Upper lobe of left lung (tissue), 6 donors: ENCODE measurements at places on chromosomes 4 and X. TPM values are rescaled to one million over a fixed set of nuclear protein-coding genes. Genes with fewer than 3 reads are reported as not detected.

The UGT2A1 gene
- not detected for total RNA-seq

GRCh38 chr4:183541752-183542040, 36.8 kb downstream of the ING2 start:
- no peak for DNase-seq

GRCh38 chrX:96407072-96407471, 277.6 kb upstream of the DIAPH2 start:
- DNase-seq = no peak

- peak; percentile 41 for DNase-seq
Observed at GRCh38 chrX:47380268-47380667, 9.9 kb downstream of the ZNF157 start.
